Neural progenitor cell (in vitro differentiated cells): ENCODE measurements at places on chromosomes 7 and 10. TPM values are rescaled to one million over a fixed set of nuclear protein-coding genes. Genes with fewer than 3 reads are reported as not detected.

Gene ATOH7
- total RNA-seq = 0.93 TPM in 1 of 2 replicates, not detected in the other

- H3K27me3 ChIP-seq = no peaks in the 10 kb centered on the region
- DNase-seq = no peak
- H3K36me3 ChIP-seq = no peaks in the 10 kb centered on the region
- H3K4me3 ChIP-seq = no peak overlapping the region
- H3K4me1 ChIP-seq = no peaks in the 10 kb centered on the region
- no peak overlapping the region for H3K27ac ChIP-seq
These were observed 14.9 kb downstream of the MAD1L1 start for GRCh38 chr7:2217716-2218443.

Gene ELMO1
- 22.0 and 27.0 TPM in 2 replicates for total RNA-seq

DNA sequence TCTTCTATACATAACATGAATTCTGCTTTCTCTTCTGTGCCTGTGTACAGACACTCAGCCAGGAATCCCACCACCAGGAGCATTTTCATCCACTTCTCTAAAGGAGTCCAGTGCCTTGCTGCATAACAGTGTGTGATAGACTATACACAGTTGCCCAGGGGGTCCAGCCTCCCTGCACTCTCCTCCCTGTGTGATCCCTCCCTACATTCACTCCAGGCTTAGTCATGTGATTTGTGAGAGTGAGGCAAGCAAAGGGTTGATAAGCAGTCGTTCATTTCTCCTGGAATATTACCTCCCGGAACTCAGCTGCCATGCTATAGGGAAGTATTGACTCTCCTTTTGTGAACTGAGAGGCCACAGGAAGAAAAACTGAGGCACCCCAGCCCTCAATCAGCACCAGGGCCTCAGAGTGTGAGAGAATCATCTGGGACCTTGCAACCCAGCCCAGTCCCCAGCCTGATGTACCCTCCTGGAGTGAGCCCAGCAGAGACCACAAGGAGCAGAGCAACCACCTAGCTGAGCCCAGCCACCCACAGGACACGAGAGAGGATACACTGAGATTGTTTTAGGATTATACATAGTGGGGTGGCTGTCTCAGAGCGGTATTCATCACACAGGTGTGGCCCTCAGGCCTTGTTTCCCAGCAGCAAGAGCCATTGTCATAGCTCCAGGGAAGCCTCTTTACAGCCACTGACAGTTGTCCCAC is 45.0 kb upstream of the EEPD1 start:
- no peaks in the 10 kb centered on the region for H3K27me3 ChIP-seq
- no peaks in the 10 kb centered on the region for H3K4me1 ChIP-seq
- DNase-seq = no peak
- no peak overlapping the region for H3K4me3 ChIP-seq
- H3K27ac ChIP-seq = no peak overlapping the region
- H3K36me3 ChIP-seq = no peaks in the 10 kb centered on the region

Gene TRIL
- 8.5 and 14.3 TPM in 2 replicates for total RNA-seq
